ENCODE measurements at places on chromosomes 13 and 19.

- DNase-seq: peak; percentile 67
Measured at GRCh38 chr19:7257148-7258040, 36.8 kb downstream of the INSR start.

- no peak for DNase-seq
Measured at GRCh38 chr19:30029721-30030510, 87.9 kb downstream of the URI1 start.

DNA sequence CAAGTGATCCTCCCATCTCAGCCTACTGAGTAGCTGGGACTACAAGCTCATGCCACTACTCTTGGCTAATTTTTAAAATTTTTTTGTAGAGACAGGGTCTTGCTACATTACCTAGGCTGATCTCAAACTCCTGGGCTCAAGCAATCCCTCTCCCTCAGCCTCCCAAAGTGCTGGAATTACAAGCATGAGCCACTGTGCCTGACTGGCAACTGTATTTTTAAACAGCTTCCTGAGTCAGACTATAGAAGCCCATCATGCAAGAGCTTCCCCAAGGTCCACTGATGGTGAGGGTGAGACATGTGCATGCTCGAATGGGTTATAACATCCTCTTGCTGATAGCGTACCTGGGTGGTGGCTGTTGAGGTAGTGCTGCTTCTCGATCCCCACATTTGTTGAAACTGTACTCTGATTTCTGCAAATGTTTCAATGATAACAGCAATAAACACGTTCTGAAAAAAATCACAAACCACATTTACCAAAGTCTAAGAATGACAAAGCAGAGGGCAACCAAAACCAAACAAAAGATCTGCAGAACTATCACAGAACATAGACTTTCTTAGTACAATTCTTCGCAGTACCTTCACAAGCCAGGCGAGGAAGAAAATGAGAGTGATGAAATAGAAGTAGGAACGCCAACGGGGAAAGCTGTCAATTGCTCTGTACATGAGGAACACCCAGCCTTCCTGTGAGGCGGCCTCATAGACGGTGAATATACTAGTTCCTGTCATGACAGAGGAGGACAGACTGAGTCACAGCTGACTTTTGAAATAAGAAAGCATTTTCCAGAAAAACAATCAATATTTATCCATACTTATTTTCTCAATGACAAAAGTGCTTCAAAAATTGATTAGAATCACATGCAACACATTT lies 124.4 kb downstream of the NALCN start:
- no peak for DNase-seq

- peak; percentile 35 for DNase-seq
Measured at GRCh38 chr13:111327730-111328573, 7.5 kb downstream of the TEX29 start.

DNA sequence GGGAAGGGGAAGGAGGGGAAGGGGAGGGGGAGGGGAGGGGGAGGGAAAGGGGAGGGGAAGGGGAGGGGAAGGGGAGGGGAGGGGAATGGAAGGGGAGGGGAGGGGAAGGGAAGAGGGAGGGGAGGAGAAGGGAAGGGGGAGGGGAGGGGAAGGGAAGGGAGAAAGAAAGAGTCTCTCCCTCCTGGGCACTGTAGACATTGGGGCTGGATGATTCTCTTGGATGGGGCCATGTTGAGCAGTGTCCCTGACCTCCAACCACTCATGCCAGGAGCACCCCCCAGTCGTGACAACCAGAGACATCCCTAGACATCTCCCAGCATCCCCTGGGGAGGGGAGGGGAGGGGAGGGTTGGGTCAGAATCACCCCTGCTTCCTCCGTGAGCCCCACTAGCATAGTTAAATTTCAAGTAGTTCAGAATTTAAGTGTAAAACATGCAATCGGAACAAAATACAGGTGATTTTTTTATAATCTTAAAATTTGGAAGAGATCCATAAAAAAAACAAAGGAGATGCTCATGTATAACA lies 64.0 kb downstream of the GNG7 start:
- no peak for DNase-seq

DNA sequence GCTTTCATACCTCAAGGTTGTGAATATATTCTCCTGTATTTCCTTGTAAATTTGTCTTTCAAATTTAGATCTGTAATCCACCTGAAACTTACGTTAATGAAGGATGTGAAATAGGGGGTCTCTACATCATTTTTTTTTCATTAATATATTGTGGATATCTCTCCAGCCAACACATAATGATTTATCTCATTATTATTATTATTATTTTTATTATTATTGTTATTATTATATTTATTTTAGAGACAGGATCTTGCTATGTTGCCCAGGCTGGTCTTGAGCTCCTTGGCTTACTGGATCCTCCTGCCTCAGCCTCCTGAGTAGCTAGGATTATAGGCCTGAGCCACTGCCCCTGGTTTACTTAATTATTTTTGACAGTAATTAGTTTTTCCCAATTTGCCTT lies 4.3 kb upstream of the LIPE start:
- DNase-seq: no peak

DNA sequence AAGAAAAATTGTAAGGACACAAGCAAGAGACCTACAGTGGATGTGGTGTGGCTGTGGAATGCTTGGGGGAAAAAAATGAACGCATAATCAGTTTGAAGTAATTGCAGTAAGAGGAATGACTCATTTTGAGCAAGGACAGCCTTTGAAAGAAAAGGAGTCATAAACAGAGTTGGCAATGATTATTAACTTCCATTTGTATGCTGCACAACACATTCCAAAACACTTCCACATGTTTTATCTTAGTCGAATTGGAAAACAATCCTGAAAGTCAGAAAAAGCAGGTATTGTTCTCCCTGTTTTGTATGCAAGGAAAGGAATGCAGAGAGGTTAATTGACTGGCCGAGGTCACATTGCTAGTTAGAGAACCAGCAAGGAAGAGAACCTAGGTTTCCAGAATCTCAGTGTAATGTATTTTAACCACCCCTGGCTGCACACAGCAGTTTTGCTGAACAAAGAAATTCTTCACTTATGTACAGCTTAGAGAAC lies 630.0 kb upstream of the MIR17HG start:
- DNase-seq: no peak

GRCh38 chr13:112444416-112445399 lies 68.6 kb downstream of the SPACA7 start:
- DNase-seq: no peak

DNA sequence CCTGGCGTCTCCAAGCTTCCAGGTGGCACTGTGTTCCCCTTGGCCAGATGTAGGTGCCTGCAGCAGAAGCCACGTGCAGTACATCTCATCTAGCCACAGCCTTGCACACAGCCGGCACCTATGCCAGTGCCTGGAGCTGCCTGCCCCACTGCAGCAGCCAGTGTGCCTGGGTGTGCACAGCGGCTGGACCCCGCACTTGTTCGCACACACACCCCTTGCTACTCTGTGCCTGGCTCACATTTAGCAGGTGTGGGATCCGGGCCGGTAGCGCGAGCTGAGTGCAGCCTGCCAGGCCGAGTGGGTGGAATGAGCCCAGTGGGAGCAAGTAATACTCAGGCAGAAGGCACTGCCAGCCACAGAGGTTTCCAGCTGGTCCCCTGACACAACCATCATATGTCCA lies 26.9 kb upstream of the RBM26 start:
- DNase-seq: no peak

DNA sequence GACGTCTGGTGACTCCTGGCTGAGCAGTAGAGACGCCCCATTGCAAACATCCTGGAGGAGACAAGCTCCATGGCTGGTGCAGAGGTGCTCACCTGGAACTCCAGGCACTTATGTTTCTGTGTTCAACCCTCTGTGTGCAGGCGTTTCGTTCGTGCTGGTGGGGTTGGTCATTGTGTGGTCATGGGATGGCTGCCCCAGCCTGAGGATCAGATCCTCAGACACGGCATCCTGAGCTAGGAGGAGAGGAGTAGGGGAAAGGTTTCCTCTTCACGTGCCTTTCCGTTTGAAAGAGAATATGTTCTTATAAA lies 87.8 kb downstream of the SIPA1L3 start:
- DNase-seq: no peak

DNA sequence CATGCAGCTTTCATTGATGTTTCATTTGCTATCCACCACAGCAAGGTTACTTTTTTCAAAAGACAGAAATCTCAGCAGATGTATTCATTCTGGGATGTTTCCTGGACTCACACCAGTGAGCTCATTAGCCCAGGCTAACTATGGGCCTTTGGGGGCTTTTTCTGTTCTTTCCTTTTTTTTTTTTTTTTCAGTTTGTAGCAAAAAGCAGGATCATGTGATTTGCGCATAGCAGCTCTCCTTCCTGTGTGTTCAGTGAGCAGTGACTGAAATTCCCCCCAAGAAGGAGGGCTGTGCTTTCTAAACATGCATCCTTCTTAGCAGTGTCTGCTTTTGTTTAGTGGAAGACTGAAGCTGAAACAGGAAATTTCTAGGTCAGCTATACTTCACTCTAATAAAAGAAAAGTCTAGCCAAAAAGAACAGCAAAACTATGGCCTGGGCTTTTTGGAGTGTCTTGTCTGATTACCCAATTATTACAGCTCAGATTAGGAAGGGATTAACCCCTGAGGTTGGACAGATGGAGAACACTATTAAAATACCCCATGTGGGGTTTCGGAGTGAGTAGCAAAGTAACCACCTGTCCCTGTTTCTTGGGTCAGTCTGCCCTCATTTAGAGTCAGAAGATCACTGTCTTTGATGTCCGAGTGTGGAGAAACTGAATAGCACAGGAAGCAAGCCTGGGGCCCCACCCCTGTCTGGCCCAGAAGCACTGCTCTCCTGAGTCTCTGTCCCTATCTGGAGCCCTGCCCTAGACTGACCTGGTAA lies 8.9 kb upstream of the AMER2 start:
- DNase-seq: no peak

GRCh38 chr19:47142779-47143178 lies 12.1 kb downstream of the SAE1 start:
- DNase-seq: no peak

GRCh38 chr13:50581586-50582196 lies 261.8 kb downstream of the DLEU7 start:
- DNase-seq: no peak

DNA sequence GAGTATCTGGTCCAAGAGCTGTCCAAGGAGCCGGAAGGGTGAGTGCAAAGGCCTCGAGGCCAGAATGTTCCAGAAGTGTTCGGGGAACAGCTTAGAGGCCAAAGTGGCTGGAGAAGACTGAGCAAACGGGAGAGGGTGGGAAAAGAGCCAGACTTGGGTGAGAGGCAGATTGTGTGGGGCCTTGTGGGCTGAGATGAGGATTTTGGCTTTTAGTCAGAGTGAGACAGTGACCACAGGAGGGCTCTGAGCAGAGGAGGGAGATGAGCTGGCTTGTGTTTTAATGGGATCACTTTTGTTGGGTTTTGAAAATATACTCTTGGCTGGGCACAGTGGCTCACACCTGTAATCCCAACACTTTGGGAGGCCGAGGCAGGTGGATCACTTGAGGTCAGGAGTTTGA lies 5.6 kb downstream of the NANOS2 start:
- no peak for DNase-seq

GRCh38 chr19:39218230-39219007 lies 14.4 kb upstream of the SYCN start:
- no peak for DNase-seq

- DNase-seq: no peak
Measured at GRCh38 chr13:109345433-109345941, 440.9 kb downstream of the IRS2 start.

DNA sequence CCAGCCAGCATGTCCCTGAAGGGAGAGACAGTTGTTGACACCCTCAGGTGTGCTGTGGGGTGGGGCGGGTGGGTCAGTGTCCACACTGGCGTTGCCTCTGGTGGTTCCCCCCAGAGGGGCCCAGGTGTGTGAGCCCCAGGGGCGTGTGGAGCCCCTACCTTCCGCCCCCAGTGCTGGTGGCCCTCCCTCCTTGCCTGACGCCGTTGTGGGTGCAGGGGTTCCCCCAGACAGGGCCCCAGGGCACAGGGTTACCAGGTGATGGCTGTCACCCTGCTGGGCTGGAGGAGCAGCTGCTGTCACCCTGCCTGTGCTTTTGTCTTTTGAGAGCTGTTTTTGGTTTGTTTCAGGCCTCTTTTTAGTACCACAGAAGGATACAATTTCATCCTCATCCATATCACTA lies 27.2 kb downstream of the ATP4B start:
- DNase-seq: no peak

DNA sequence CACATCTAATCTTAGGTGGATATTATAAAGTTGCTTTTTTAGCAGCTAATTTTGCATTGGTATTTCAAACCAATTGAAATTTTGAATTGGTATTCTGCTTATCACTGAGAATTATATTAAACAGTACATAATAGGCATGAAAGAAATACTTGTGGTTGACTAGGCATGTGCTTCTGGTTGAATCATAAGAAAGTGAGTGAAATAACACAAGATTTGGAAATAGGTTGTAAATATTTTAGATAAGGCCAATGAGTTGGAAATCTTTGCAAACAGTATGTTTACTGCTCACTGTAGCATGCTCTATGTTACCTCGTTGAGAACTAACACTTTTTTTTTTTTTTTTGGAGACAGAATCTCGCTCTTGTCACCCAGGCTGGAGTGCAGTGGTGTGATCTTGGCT lies 66.8 kb upstream of the RFC3 start:
- DNase-seq: no peak
